ENCODE measurements at places on chromosomes 7 and 10.

DNA sequence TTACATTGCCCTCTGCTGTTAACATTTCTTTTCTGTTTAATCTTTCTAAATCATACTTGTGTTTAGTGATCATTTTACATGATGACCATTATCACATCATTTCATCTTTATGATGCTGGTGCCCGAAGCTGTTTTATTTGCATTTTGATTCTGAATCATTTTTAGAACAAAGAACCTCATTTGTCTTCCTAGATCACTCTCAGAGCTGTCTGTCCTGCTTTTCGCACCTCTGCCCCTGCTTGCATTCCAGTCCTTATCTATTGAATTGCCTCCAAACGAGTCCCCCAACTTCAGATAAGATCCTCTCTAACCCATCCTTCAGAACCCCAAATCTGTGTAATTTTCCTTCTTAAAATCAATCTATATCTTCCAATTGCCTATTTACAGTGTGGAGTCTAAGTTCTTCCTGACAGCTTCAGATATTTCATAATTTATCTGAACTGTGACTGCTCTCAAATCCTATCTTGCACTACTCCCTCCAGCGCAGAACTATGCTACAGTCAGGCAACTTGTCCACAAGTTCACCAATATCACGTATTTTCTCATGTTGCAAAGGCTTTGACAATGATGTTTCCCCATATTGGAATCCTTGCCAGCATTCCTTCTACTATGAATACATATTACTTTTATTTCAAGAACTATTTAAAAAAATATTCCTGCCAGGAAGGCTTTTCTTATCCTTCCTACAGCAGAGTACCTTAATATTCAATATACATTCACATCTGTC, 346.5 kb upstream of the CACNA2D1 start:
- no peak for DNase-seq

DNA sequence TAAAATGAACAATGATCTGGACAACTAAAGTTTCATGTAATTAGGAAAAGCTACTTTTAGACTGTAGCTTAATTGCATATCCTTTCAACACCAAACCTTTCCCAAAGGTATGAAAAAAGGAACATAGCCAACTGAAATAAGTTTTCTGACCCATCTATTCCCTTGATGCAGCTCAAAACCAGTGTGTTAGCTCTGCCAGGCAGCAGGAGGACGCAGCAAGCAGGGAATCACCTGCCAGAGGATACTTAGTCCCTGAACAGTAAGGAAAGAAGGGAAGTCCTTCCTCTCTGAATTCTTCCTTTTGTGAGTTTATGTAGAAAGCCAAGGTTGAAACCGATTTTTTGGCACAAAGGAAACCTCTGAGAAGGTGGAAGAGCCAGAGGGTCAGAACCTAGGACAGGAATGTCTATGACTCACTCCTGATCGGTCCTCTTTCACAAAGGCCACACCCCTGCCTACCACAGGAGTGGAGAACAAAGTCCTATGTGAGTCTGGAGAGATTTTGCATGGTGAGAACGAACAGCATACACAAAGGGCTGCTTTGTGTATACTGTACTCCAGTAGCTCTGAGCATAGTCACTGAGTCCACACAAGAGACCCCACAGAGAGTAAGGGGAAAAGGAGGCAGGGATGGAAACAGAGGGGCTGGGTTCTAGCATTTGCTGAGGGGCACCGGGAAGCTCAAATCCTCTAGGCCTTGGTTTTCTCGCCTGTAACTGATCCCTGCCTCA, 68.8 kb upstream of the GSDME start:
- DNase-seq = no peak

- DNase-seq = no peak
These were observed 28.3 kb upstream of the FRMD4A start for GRCh38 chr10:14358886-14359573.

- DNase-seq = no peak
These were observed 714.8 kb upstream of the GALNT17 start for GRCh38 chr7:70416986-70417655.

GRCh38 chr7:90569368-90569767, 26.8 kb upstream of the CDK14 start:
- DNase-seq = no peak

DNA sequence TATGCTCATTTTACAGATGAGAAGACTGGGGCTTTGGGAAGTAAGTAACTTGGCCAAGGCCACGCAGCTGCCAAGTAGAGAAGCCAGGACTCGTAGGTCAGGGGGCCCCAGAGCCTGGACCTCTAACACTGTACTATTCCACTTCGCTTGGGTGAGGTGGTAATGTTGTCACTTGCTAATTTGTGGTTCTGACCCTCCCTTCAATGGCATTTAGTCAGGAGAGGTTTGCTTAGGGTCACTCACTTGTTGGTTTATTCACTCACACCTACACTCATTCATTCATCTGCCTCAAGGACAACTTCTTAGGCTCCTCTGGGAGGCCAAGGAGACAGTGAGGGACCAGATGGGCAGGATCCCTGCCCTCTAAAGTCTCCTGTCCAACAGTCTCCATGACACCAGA, 21.3 kb downstream of the BTBD16 start:
- no peak for DNase-seq

DNA sequence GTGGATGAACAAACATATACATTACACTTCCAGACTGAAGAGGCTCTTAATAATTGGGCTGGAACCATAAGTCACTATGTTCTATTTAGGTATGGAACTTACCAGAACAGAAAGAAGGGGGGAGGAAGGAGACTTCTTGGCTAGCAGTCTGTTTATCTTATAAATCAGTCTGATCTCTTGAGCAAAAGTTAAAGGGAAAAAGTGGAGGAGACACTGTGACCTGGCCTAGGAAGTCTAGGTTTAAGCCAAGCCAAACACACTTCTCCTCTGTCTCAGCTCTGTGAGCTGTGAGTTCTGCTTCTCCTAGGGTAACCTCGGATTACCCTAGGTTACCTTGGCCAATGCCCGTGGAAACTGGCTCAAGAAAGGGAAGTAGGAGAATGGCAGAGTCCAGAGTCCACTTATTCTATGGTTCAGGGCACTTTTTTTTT, 95.2 kb downstream of the PFKFB3 start:
- DNase-seq = no peak

- DNase-seq = peak; percentile 82
These were observed 192.5 kb upstream of the PRSS1 start for GRCh38 chr7:142556740-142557139.

DNA sequence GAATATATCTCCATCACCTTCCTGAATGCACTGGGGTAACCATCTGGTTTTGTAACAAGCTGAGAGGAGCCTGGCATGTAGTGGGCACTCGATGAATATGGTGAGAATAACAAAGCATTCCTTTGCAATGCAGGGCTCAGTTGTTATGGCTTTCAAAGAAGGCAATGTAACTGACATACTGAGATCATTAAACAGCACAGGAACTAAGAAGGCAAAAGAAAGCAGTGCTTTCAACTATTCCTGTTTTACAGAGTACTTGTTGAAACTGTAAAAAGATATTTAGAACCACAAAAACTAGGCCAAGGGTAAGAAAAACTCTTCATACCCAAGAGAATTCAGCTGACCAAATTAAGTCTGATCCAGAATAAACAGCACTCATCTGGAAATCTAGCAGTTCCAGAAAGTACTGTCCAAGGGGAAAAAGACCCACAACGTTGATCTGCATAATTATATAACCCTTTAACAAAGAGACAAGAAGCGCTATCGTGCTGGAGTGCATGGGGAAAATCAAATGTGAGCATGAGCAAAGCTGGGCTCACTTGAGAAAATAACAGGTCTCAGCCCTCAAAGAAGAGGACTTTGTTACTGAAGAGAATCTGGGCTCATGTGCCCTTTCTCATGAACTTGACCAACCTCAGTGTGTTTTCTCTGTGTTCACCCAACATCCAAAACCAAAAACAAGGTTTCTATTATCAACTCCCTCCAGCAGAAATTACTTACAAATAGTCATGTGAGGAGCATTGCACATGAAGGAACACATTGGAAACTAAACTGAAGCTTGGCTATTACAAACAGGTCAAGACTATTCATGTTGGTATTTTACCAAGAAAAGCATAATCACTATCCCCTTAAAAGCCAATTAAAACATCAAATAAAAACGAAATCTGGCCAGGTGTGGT, 116.2 kb downstream of the AVL9 start:
- no peak for DNase-seq

GRCh38 chr10:102342958-102343357, 52.5 kb upstream of the NFKB2 start:
- no peak for DNase-seq

DNA sequence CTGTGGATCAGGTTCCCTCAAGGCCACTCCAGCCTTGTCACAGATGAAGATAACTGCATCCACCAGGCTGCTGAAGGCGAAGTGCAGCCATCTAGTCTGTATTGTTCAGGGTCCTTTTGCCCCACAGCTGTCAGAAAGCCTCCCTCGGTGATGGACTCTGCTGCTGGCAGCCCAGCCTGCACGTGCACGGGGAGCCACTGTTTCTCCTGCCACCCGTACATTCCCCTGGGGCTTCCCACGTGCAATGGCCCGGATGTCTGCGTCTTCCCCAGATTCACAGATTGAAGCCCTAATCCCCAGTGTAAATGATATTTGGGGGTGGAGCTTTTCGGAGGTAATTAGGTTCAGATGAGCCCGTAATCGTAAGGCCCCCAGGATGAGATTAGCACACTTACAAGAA, 46.6 kb upstream of the VIPR2 start:
- DNase-seq = no peak

- no peak for DNase-seq
These were observed 101.1 kb downstream of the GPR85 start for GRCh38 chr7:112985377-112985987.

DNA sequence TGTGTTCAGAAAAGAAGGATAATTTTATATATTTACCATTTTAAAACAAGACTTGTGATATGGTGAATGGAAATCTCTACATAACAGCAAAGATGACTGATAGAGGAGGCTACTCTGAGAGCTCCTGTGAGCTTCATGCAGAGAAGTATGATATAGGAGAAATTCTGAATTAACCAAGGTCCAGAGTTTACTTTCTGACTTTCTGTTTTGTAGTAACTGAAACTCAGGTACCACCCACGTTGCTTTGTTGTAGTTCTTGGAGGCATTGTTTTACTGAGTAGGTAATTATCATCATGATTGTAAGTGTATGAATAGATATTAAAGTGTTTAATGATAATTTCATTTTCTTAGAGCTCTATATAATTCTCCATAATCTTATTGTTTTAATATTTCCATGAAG, 18.0 kb upstream of the SFR1 start:
- no peak for DNase-seq
